T1000 (cell line): ENCODE measurements at places on chromosomes 6 and 20.
A peak's percentile ranks its signal among the peaks of the same experiment; 100 is the strongest.

DNA sequence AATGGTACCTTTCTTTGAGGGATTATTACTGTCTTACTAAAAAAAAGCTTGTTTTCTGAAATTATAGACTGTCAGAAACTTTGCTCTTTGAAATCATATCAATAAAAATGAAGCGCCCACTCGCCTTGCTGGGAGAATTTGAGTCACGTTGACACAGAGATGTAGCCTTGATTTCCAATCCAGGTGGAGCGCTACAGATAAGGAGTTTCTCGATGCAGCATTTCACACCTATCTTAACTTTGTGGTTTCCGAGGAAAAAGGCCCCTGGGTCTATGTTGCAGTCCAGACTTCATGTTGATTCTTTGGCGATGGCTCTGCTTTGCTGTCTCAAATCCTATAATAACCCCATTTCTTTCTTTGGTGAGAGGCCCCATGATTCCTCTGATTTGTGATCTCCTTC lies 158.1 kb upstream of the ARG1 start:
- DNase-seq: no peak

DNA sequence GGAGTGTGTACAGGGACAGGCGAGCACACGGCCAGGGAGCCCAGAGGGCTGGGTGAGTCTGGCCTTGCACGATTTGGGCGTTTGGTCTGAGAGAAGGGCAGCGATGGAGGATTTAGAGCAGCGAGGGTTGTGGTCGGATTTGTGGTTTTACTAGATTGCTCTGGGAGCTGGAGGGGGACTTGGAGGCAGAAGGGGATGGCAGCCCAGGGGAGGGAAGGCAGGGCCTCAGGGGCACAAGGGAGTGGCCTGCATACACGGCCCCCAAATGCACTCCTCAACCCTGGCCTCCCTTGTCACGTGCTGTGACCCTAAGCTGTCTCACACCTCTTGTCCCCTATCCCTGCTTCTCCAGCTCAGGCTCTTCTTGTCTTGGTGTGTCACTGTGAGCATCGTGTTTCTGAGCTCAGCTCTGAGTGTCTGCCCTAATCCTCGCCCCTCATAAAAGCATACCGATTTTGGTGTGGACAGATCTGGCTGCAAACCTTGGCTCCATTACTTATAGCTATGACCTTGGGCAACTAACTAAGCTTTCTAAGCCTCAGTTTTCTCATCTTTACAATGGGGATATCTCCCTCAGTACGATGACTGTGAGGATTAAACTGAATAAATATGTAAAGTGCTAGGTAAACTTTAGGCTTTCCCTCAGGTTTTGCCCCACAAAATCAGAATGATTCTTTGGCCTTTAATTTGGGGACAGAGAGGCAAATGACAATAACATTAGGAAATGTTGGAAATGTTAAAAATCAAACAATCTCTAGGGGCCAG lies 120.1 kb upstream of the ARMC2 start:
- no peak for DNase-seq

GRCh38 chr6:155340464-155341129 lies 26.3 kb upstream of the TFB1M start:
- DNase-seq: peak; percentile 24

GRCh38 chr20:40462566-40462965 lies 226.5 kb downstream of the MAFB start:
- no peak for DNase-seq

- no peak for DNase-seq
These were observed 52.9 kb upstream of the FNDC1 start for GRCh38 chr6:159116343-159116742.
